Left colon (tissue), 2 donors: ENCODE measurements at places on chromosomes 6 and 20. TPM values are rescaled to one million over a fixed set of nuclear protein-coding genes. Genes with fewer than 3 reads are reported as not detected.

The TNF gene
- total RNA-seq, result 1.4 TPM

DNA sequence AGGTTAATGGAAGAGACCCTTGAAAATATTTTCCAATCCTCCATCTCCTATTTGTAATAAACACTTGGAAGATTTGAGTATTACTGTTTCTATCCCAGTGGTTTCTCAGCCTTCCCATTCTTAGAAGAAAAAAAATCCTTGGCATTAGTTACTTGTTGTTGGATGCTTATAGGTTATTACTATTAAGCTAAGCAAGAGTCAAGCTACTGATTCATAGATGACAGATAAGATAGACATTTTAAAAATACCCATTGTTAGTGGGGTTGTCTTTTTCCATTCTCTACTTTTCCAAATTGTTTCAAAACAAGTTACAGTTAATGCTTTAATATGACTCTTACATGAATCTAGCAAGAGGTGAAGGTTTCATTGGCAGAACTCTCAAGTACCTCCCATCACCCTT lies 158.5 kb downstream of the HIVEP2 start:
- DNase-seq, result no peak

GRCh38 chr6:12081771-12082170 lies 69.7 kb downstream of the HIVEP1 start:
- no peak for DNase-seq

GRCh38 chr20:11182720-11183119 lies 508.9 kb upstream of the JAG1 start:
- DNase-seq, result no peak

- peak; percentile 73 for DNase-seq
Observed at GRCh38 chr6:108027594-108027993, 46.9 kb downstream of the OSTM1 start.

- no peak for DNase-seq
Observed at GRCh38 chr6:144283646-144284477, 1.3 kb upstream of the UTRN start.

DNA sequence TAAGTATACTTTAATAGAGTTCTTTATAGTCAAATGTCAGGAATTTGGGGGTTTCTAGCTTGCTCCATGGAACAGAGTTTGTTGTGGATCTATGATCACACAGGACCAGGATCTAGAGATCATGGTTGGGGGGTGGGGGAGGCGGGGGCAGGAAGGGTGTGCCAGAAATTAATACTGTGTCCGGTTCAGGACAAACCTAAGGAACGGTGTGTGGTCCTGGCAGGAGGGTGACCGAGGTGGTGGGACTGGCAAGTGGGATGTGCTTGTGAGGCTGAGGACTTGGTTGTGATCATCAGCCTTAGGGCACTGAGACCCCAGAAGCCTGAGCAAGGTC lies 27.9 kb downstream of the GSTA3 start:
- DNase-seq, result no peak

DNA sequence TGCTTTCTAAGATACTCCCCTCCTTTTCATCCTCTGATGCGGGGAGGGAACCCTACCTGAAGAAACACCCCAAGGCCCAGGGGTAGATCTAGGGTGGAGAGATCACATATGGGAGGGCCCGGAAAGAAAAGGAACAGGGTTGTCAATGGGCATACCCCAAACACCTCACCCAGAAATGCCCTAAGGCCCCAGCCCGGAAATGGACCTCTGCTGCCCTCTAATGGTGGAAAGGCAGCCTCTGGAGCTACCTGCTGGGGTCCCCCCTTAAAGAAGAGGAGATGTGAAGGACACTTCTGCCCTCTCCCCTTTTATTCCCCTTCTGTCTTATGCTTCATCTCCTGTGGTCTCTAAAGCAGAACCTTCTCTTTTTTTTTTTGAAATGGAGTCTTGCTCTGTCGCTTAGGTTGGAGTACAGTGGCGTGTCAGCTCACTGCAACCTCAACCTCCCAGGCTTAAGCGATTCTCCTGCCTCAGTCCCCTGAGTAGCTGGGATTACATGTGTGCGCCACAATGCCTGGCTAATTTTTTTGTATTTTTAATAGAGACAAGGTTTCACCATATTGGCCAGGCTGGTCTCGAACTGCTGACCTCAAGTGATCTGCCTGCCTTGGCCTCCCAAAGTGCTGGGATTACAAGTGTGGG lies 458 bp upstream of the ARMC12 start:
- DNase-seq, result peak; percentile 87

GRCh38 chr20:18496042-18496441 lies 983 bp downstream of the RBBP9 start:
- DNase-seq, result no peak
